ENCODE measurements at places on chromosomes 6 and 20.

DNA sequence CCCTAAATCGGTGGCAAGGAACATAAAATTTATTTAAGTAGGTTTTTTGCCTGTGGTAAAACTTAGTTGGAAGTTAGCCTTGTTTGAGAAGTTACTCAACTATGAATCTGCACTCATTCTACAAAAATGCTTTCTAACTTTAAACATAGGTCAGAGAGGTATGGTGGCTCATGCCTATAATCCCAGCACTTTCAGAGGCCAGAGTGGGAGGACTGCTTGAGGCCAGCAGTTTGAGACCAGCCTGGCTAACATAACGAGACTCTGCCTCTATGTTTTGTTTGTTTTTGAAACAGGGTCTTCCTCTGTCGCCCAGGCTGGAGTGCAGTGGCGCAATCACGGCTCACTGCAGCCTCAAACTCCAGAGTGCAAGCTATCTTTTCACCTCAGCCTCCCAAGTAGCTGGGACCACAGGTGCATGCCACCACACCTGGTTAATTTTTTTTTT is 16.2 kb downstream of the USP49 start:
- DNase-seq, result no peak

DNA sequence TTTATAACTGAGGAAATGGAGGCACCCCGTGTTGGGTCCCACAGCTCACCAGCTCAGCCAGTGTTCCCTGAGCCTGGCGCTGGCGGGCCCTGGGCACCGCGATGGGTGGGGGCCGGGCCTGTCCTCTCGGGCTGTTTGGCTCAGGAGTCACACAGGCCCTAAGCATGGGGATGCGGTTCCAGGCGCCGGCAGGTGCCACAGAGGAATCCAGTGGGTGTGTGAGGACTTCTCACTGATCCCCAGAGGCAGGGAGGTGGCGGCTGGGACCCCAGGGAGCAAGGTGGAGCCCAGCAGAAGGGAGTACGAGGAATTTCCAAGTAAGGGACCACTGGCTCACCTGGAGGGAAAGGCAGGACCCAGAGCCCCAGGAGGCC is 57.5 kb downstream of the IRF4 start:
- DNase-seq, result no peak

GRCh38 chr20:6626805-6627204 is 140.7 kb upstream of the BMP2 start:
- DNase-seq, result no peak

GRCh38 chr6:84553527-84553926 is 210.9 kb downstream of the TBX18 start:
- DNase-seq, result no peak

DNA sequence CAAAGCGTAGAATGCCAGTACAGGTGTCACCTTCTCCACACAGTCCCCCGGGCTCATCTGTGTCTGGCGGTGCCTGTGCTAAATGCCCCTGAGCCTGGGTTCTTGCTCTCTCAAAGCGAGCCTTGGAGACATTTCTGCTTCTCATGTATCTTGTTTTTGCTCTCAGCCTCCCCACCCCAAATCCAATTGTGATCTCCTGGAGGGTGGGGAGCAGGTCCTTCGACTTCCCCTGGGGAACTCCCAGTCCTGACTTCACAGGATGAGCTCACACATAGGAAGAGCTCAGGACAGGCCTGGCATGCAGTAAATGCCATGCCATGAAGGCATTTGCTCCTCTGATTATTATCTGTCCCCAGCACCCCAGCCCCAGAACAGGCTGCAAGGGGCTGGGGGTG is 58.1 kb downstream of the NOL4L start:
- no peak for DNase-seq

DNA sequence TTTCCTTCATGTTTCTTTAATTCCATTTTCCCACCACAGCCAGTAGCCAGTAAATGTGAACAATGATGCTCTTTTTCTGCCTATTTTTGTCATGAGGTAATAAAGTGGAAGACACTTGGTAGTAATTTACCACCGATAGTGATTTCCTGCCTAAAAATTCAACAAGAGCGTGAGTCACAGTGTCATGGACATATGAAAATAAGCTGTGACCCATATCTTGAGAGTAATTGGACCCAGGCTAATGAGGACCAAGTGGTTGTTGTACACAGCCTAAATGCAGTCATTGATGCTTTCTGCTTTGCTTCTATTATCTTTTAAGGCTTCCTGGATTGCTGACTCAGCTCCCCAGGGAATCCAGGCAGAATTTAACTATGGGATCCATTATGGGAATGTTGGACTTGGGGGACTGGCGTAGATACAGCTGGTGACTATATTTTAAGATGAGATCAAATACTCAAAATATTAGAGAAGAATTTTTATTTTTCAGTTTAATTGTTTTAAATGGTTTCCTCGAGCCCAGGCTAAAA is 265.9 kb upstream of the FERMT1 start:
- no peak for DNase-seq

DNA sequence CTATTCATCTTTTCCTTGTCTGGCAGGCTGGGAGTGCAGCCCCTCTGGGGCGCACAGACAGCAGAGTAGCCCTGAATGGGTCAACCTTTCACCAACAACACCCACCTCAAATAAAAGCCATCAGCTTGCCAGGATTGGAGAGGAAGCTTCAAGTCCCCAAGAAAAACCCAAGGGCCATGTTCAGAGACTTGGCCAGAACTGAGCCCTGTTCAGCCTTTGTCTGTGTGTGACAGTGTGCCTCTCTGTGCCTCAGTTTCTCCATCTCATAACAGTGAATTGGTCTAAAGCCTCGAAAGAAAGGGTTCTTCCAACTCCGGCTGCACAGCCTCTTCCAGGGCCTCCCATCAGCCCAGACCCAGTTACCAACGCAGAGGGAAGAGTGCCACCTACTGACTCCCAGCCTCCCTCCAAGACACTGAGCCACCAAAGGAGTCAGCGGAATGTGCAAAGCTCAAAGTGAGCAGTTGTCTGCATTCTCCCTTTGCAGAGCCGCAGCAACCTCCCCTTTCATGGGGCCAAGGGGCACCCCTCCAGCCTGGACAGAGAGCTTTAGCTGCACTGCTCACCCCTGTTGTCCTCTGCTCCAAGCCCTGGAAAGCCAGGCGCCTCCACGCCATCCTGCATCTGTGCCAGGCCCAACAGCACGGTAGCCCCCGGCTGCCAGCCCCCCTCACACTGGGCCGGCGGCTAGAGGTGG is 82.7 kb upstream of the TOP1 start:
- peak; percentile 86 for DNase-seq

DNA sequence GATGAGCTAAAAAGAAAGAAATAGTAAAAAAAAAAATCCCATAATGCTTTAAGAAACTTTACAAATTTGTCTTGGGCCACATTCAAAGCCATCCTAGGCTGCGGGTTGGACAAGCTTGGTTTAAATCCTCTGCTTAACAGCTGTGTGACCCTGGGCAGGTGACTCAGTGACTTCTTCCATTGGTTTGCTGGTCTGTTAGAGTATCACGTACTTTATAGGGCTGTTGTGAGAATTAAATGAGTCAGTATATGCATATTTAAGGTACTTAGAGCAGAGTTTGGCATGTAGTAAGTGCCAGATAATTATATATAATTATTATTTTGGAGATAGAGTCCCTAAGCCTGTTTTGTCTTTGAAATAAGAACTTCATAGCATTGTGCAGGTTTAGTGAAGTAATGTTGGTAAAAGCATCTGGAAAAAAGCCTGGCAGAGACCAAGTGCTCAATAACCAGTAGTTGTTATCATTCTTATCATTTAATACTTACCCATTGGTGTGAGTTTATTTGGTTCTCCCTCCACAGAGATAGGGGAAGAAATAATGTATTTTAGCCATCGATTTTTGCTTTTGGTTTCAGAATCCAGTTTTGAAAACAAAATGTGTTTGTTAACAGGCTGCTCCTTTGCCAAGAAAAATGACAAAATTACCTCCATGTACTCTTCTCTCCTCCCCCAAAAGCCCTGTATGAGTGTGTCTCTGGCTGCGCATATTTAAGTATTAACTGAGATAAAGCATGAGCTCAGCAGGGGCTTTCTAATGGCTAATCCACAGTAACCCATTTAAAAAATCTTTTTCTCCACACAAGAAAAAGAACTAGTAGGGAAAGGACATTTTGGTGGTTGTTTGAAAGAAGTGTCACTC is 67.2 kb downstream of the FOXO3 start:
- DNase-seq, result no peak

DNA sequence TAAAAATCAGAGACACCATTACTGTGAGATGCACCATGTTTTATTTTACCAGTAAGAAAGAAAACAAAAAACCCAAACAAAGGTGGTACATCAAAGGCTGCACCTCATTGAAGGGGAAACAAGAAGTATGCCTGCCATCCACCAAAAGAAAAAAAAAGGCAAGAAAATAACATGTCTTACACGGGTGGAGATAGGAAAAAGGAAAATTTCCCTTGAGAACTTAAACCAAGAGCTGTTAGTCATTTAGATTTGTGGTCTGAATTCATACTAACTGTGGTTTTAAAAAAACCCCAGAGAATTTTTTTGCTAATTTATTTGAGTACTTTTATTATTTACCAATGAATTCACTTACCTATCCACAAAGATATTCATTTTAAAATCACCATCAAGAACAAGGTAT is 144.0 kb downstream of the LRRC1 start:
- DNase-seq, result no peak

DNA sequence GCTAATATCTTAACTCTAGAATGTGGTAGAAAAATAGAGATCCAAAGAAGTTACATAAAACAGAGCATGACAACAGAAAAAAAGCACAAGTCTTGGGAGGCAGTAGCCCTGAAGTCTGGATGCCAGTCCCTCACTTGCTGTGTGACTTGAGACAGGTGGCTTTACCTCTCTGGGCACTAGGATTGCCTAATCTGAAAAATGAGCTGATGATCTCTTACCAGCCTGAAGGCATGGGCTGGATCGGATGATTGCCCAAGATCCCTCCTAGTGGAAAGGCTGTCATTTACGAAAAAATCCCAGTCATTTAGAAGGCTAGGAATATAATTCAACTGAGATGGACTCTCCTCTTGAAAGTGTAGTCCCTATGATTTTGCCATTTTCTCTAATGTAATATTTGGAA is 10.9 kb upstream of the GCM1 start:
- DNase-seq, result no peak

- DNase-seq, result no peak
These were observed 26.6 kb downstream of the ZC3H12D start for GRCh38 chr6:149458196-149458595.

- no peak for DNase-seq
These were observed 195.1 kb downstream of the EDN1 start for GRCh38 chr6:12485226-12485764.

DNA sequence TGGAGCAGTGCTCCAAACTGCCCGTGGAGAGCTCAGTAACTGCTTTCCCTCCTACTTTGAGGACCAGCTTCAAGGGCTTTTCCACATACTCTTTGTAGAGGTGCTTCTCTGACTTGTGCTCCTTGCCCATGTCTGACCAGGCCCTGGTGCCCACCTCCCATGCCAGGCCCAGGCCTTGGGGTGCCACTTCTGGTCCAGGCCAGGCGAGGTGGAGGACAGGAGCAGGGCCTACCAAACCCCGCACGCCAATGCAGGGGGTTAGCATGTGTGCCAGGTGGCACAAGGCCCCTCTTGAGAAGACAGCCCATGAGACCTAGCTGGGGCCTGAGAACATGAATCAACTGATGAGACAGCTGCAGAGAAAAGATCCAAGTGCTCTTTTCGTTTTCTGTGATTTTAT is 47.0 kb upstream of the PLN start:
- DNase-seq, result no peak

DNA sequence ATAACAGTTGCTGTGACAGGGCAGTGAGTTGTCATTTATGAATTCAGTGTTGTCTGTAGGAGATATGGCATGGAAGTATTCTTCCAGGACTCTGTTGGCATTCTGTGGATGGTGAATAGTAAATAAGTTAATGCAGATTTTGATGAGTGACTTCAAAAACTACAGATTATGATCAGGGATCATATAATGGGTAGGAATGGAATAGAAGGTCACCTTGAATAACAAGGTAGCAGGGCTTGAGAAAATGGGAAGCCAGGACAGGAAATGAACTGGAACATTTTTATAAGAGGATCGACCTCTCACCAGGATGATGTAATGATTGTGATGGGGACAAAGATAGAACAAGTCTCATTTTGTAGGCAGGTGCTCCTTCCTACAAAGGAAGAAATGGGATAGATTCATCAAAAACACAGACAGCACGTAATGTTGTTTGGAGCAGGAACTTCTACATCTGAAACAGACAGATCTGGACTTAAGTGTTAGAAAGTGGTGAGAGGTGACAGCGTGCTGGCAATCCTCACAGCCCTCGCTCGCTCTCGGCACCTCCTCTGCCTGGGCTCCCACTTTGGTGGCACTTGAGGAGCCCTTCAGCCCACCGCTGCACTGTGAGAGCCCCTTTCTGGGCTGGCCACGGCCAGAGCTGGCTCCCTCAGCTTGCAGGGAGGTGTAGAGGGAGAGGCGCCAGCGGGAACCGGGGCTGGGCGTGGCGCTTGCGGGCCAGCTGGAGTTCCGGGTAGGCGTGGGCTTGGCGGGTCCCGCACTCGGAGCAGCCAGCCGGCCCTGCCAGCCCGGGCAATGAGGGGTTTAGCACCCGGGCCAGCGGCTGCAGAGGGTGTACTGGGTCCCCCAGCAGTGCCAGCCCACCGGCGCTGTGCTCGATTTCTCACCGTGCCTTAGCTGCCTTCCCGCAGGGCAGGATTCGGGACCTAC is 30.8 kb upstream of the SSR1 start:
- no peak for DNase-seq

DNA sequence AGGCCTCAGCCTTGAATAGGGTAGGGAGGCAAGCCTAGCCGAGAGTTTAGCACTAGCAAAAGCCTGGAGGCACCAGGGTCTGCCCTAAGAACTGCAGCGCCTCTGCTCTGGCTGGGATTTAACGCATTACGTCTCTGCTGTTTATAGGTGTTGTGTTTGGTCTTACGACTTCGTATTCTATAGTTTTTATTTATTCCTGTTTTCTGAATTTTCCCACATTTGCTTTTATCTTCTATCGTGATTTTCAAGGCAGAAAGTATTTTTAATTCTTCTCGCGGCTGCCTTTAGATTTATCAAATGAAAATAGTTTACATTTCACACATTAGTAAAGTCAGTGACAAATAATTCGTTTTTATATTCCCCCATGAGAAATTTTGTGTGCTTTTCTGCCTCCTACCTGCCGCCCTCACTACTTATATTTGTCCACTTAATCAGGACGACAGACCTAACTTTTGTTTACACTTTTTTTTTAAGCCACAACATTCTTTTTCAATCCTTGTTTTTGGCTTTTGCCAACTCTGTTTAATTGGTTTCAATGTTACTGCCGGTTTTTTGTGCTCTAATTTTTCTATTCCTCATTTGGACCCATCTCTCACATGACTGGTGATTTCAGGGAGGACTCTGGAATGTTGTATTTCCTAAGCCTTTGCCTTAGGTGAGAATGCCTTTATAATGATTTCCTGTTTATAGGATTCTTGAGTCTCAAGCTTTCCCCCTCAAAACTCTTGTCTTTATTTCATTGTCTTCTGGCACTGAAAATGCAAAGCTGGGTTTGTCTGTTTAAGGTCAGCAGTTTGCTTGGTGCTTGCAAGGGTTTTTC is 1.3 kb upstream of the LZTS3 start:
- peak; percentile 63 for DNase-seq

DNA sequence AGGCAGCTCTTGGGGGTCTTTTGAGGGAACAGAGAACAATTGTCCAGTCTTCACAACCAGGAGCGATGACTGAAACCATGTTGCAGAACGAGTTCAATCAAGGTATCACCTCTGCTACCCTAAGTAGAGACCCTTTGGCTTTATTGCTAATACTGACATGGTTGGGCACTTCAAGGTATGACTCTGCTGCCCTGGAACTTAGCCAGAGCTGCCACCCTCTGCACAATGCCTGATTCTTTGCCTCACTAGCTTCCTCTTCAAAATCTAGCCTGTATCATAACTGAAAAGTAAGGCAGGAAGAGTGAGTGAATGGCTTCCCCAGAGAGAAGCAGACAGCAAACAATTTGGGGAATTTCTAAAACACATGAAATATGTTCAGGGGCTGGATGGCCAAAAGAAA is 592.7 kb upstream of the NRSN1 start:
- DNase-seq, result no peak

- no peak for DNase-seq
These were observed 43.1 kb upstream of the ZNF831 start for GRCh38 chr20:59120491-59120890.

Data from NT2/D1 (cell line).